Thymus (tissue), 14 donors: ENCODE measurements at places on chromosomes 4 and X.

- no peak overlapping the region for H3K27ac ChIP-seq
- no peaks in the 10 kb centered on the region for H3K27me3 ChIP-seq
- no peaks in the 10 kb centered on the region for H3K4me1 ChIP-seq
- DNase-seq: no peak
- no peak overlapping the region for H3K4me3 ChIP-seq
- H3K36me3 ChIP-seq: no peaks in the 10 kb centered on the region
Observed at GRCh38 chr4:185654965-185655554, 119.8 kb upstream of the PDLIM3 start.

- H3K4me1 ChIP-seq: no peaks in the 10 kb centered on the region
- H3K4me3 ChIP-seq: no peak overlapping the region
- DNase-seq: no peak
- peaks cover 6% of the 10 kb centered on the region for H3K36me3 ChIP-seq
Observed at GRCh38 chr4:42420140-42420539, 22.9 kb downstream of the SHISA3 start.

DNA sequence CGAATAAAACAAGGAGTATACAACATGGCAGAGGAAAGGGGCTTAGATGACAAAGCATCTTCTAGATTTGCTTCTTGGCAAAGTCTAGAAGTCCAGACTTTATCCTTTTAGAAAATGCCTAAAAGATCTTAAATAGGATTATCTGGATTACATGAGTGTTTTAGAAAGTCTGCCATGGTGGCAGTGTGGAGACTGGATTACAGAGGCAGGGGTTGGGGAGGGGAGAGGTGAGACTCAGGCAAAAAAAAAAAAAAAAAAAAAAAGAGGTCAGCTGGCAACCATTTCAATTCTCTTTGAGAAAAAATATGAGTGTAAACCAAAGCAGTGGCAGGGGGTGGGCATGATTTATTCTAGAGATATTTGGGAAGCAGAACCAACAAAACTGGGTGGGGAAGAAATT, 17.4 kb downstream of the ZNF827 start:
- H3K27me3 ChIP-seq: no peaks in the 10 kb centered on the region
- H3K4me1 ChIP-seq: peaks cover 3% of the 10 kb centered on the region

DNA sequence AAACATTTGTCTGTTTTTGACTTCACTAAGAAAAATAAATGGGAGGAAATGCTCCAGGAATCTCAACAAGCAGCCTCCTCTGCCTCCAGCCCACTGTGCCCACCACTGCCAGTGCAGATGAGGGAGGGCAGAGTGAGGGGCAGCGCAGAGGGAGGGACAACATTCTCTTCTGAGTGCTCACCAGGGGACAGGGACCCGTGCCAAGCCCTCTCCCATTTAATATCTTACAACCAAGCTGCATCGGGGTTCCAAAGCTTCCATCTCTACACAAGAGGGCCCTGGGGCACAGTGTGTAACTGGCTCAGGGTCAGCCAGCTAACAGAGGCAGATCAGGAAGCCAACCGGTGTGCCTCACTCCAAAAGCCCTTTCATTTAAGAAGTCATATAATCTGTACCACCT, 120.4 kb downstream of the NSUN7 start:
- DNase-seq: no peak
- H3K36me3 ChIP-seq: no peaks in the 10 kb centered on the region
- no peak overlapping the region for H3K27ac ChIP-seq
- no peaks in the 10 kb centered on the region for H3K27me3 ChIP-seq

DNA sequence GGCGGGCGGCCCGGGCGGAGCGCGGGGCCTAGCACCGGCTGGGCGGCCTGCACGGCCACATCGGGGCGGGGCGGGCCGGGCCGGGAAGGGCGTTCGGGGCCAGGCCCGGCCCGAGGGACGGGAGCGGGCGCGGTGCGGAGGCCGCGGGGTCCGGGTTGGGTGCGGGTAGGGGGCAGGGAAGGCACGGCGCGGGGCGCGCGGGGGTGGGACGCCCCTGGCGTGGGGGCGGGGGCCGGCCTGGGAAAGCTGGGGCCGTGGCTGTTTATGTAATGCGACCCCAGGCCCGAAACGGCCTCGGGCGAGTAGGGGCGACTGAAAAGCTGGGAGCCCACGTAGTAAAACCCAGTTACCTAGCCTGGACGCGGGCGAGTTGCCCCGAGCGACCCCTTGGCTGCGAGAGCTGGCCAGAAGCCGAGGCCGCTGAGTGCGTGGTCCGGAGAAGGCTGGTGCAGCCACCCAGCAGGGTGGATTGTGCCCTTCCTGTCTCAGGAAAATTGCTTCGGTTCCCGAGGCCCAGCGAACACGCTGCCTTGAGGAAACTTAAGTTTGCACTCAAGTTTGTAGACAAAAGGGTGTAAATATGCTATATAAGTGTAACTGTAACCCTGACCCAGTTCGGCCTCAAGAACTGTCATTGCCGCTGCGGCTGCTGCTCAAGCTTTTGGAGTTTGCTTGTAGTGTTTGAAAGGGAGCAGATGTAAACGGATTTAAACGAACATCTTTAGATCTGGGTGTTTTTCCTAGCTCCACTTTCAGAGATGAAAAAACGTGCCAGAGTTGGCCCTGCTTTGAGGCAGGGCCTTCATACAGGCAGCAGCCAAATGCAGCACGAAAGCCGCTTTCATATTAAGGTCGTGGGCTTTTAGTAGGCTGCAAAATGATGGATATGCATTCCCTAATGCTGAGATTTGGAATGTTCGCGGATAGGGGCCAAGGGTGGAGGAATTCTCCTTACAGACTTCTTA, 674 bp downstream of the SEC24B start:
- no peaks in the 10 kb centered on the region for H3K36me3 ChIP-seq
- peak overlapping the region; percentile 95 for H3K4me3 ChIP-seq
- peak; percentile 80 for DNase-seq
- H3K27me3 ChIP-seq: no peaks in the 10 kb centered on the region

DNA sequence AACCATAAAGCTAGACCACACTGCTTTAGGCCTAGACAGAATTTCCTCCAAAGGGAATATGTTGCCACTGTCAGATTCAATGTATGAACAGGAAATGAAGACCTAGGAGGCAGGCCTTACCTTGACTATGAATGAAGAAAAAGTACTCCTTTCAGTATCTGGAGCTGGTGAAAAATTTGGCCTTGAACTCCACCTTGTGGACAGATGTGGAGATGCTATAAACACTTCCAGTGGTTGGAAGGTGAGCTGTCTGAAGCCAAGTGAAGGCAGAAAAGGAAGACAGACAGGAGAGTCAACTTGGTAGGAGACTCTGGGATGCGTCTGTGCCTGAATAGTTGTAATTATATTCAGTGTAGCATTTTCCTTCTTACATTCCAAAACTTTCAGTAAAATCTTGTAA, 17.2 kb downstream of the SPIN3 start:
- no peaks in the 10 kb centered on the region for H3K27me3 ChIP-seq
- H3K36me3 ChIP-seq: no peaks in the 10 kb centered on the region
- H3K27ac ChIP-seq: no peak overlapping the region
- H3K4me1 ChIP-seq: no peaks in the 10 kb centered on the region
- DNase-seq: peak; percentile 52

DNA sequence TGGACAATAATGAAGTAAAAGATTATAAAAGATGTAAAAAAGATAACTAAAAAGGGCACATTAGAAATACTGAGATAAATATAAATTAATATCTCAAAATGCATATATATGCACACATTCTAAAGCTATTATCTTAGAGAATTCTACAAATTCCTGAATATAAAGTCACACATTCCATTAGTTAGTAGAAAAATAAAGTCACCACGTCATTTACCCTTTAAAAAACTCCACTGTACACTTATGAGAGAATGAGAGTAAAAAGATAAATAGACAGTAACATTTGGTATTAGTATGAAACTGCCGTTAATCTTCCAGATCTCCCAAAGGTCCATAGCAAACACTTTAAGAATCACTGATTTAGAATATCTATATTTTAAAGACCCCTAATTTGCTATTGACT, 67.2 kb upstream of the IL15 start:
- no peaks in the 10 kb centered on the region for H3K4me1 ChIP-seq
- H3K27ac ChIP-seq: no peak overlapping the region
- no peak for DNase-seq
- no peak overlapping the region for H3K4me3 ChIP-seq
- H3K27me3 ChIP-seq: no peaks in the 10 kb centered on the region

DNA sequence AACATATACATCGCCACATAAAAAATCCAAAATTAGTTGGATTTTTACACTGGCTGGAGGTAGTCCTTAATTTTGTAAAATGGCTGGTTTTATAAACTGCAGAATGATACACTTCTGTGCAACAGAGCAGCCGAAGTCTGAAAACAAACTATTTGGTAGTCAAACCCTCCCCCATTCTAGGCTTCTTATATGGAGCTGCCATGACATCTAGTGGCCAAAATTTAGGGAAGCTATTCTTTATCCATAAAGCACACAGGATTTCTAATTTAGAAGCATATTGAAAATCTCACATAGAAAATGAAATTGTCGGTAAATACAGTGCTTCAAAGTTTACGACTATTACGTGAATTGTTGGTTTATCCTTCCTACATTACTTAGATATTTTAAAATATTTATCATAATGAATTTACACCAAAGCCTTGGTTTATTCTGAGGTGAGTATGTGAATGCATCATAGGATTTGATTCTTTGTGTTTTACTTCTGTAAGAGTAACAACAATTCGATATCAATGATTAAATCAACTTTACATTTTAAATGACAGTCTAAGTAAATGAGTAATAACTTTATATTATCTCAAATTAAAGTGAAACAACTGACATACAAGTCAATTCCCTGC, 113.4 kb upstream of the FAM241A start:
- H3K4me1 ChIP-seq: no peaks in the 10 kb centered on the region
- no peaks in the 10 kb centered on the region for H3K36me3 ChIP-seq
- H3K27me3 ChIP-seq: peaks cover 8% of the 10 kb centered on the region
- no peak for DNase-seq
- no peak overlapping the region for H3K4me3 ChIP-seq

GRCh38 chr4:45679411-45679810, 444.4 kb downstream of the GABRG1 start:
- H3K4me3 ChIP-seq: no peak overlapping the region
- H3K27ac ChIP-seq: no peak overlapping the region
- no peaks in the 10 kb centered on the region for H3K36me3 ChIP-seq
- no peak for DNase-seq

GRCh38 chr4:67725132-67725531, 24.2 kb upstream of the UBA6 start:
- peaks cover 3% of the 10 kb centered on the region for H3K36me3 ChIP-seq
- DNase-seq: no peak
- no peak overlapping the region for H3K27ac ChIP-seq
- no peaks in the 10 kb centered on the region for H3K27me3 ChIP-seq
- no peak overlapping the region for H3K4me3 ChIP-seq
- no peaks in the 10 kb centered on the region for H3K4me1 ChIP-seq

- no peak for DNase-seq
- H3K27me3 ChIP-seq: no peaks in the 10 kb centered on the region
- H3K27ac ChIP-seq: no peak overlapping the region
Observed at GRCh38 chr4:101670370-101670769, 120.2 kb upstream of the BANK1 start.

GRCh38 chrX:45986971-45987370, 558.2 kb downstream of the ZNF674 start:
- H3K4me3 ChIP-seq: no peak overlapping the region
- H3K27ac ChIP-seq: no peak overlapping the region
- no peaks in the 10 kb centered on the region for H3K36me3 ChIP-seq
- DNase-seq: no peak
- H3K27me3 ChIP-seq: no peaks in the 10 kb centered on the region
- no peaks in the 10 kb centered on the region for H3K4me1 ChIP-seq
